ENCODE measurements at places on chromosomes 7 and 10.

DNA sequence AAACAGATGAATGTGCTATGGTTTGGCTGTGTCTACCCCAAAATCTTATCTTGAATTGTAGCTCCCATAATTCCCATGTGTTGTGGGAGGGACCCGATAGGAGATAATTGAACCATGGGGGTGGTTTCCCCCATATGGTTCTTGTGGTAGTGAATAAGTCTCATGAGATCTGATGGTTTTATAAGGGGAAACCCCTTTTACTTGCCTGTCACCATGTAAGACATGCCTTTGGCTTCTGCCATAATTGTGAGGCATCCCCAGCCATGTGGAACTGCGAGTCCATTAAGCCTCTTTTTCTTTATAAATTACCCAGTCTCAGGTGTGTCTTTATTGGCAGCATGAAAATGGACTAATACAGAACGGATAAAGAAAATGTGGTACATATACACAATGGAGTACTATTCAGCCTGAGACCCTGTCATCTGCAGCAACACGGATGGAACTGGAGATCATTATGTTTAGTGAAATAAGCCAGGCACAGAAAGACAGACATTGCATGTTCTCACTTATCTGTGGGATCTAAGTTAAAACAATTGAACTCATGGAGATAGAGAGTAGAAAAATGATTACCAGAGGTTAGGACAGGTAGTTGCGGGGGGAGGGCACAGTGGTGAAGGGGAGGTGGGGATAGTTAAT lies 587.6 kb upstream of the NRP1 start:
- DNase-seq, result no peak

DNA sequence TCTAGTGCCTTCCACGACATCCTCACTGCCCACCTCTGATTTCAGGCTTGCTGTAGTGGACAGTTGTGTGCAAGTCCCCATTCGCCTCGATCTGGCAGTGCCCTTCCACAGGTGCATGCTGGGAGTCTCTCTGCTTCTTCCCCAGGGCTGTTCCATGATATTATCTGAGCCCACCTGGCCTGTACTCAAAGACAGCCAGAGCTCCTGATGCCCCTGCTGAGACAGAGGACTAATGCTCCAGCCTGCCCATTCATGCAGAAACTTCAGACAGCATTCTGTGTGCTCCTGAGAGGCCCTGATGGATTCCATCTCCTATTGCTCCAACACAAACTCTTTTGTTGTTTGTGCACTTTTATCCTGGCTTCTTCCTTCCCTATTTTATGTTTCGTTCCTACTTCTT lies 164.8 kb upstream of the PRSS58 start:
- DNase-seq, result no peak

GRCh38 chr7:77802557-77803405 lies 4.2 kb downstream of the PHTF2 start:
- no peak for DNase-seq

DNA sequence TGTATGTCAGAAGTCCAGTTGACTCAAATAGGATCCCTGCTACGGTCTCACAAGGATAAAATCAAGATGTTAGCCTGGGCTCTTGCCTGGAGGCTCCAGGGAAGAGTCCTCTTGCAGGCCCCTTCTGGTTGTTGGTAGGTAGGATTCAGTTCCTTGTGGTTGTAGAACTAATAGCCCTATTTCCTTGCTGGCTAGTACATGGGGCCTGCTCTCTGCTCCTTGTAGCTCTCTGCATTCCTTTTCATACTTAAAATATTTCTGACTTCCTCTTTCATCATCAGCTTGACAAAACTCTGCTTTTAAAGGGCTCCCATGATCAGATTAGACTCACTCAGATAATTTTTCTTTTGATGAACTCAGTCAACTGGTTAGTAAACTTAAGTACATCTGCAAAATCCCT lies 756.7 kb downstream of the GATA3 start:
- DNase-seq, result no peak

DNA sequence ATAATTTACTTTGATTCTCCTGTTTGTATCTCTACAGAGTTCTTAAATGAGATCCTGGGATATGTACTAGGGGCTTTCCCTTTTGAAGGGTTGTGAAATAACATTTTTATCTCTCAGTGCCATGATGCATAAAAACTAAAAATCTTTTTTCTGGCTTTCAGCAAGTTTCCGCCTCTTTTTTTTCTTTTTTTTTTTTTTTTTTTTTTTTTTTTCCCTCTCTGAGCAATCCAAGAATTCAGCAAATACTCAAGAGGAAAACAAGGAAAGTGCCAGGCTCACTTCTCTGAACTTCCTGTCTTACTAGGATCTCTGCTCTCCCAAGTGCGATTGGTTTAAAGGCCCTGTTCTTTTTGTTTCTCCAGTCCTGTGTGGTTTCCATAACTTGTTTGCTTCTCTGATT lies 79.9 kb downstream of the HYCC1 start:
- no peak for DNase-seq

DNA sequence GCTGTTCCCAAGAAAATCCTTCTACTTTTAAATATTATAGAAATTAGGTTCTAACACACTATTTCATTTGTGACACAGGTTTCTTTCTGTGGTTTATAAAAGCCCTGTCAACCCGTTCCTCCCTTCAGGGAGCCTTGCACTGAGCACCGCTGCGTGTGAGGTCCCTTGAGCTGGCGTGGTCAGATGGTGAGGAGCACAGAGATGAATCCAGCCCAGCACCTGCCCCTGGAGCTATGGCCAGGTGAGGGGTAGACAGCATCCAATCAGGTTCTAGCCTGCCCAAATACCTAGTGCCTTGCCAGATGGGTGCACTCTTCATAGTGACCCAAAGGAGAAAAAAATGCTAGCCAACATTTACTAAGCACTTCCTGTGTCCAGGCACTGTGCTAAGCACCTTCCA lies 15.7 kb downstream of the ZCCHC24 start:
- no peak for DNase-seq

- DNase-seq, result no peak
Measured at GRCh38 chr10:11854301-11854700, 31.1 kb downstream of the PROSER2 start.
